RPMI8226 (cell line): ENCODE measurements at places on chromosomes 4 and X.

DNA sequence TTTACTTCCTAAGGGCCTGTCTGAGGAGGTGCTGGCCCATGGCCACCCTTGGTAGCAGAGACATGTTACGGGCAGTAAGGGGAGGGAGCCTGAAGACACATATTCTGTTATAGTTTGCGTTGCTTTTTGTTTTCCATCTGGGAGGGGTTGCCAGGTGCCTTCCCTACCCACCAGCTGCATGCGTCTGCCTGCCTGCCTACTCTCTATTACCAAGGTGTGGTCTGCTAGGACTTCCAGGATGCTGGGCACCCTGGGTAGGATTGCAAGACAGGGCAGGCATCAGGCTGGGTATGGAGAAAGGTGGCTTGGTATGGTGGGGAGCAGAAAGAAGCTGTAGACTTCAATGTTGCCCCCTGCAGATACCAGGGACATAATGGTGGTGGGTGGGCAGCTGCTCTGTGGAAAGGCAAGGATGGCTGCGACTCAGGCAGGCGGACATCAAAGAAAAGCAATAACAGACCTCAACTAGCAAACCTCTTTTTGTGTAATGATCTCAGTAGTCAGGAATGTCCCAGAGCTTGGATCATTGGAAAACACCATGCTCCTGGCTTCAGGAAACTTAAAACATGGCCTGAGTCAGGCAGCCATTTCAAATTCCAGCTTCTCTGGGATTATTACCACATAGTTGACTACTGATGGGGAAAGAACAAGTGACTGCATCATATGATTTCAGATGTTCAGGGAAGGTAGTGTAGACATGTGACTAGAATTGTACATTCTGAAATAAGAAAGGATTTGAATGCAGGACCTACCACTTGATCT, 67.8 kb downstream of the HOPX start:
- no peak for DNase-seq

- no peak for DNase-seq
These were observed 172.9 kb downstream of the DCLK2 start for GRCh38 chr4:150250998-150251651.

DNA sequence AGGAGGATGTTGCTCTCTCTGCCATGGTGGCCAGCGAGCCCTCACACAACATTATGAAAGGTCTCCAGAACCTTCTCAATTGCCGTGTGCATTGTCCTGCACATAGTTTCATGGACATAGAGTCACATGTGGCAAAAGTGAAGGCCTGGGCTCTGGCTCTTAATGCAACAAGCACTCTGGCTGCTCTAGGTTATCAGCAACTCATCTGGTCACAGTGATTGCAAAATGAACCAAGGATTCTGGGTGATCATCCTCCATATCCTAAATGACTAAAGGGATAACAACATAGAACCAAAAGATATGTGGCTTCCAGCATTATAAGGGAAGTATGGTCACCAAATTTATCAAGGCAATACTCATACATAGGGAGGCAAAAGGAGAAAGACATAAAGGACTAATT, 175.2 kb downstream of the MGST2 start:
- DNase-seq: no peak

DNA sequence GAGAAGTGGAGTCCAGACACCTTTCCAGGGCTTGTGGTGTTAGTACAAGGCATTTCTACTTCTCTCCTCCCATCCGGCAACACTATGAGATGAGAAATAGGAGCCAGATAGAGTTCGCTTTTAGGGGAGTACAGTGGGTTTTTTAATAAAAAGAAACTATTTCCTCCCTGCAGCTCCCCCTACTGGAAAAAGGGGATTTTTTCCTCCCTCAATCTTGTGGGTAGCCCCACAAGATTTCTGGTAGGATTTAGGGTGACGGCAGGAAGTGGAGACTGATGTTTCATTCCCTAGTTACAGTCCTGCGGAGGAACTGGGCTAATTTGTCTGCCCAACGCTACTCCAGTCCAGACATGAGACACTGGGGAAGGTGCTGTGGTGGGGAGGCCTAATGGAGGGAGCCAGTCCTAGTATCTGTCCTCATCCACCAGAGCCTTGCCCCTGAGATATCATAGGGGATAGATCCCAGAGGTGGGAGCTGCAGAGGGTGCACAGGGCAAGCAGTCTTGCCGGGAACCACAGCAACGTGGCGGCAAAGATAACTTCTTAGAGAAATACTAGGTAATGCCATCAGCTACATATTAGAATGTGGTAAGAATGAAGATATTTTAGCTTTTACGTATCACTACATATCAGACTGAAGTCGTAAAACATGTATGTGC, 45.5 kb upstream of the PRKG2 start:
- DNase-seq: peak; percentile 15

- DNase-seq: peak; percentile 51
These were observed 1.6 kb downstream of the OTUD4 start for GRCh38 chr4:145178740-145179280.

DNA sequence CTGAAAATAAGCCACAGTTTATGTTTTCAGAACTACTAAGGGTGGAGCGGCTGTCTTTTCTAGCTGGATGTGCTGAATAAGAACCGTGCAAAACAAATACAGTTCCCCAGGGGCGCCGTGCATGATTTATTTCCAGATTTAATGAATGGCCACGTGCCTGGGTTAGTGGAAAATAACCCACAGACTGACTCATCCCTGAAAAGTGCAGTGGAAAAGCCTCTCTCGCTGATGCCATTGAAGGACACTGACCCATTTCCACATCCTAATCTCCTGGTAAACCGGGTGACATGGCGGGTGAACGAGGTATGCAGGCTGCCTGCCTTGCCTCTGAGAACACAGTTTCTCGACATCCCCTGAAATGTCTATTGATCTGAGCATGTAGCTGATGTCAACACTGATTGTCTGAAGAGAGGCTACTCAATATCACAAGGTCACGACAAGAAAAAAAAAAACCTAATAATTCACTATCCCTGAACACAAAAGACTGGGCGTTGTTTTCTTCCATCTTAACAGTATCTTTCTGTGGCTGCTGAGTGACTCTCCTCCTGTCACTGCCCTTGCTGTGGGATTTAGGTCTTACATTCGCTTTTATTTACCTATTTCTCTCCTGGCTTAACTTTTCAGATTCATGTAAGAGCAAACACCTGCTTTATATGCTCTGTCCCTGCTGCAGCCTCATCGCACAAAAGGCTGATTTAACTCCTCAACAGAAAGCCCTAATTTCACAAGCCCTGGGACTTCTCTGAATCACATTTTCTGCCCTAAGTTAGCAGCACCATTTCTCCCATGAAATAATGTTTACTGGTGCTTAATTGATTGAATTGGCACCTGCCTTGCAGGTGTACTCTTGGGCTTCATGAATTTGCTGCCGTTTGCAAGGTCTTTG, 76.9 kb upstream of the SCOC start:
- DNase-seq: no peak

- no peak for DNase-seq
These were observed 44.4 kb downstream of the TSC22D3 start for GRCh38 chrX:107730991-107731766.

DNA sequence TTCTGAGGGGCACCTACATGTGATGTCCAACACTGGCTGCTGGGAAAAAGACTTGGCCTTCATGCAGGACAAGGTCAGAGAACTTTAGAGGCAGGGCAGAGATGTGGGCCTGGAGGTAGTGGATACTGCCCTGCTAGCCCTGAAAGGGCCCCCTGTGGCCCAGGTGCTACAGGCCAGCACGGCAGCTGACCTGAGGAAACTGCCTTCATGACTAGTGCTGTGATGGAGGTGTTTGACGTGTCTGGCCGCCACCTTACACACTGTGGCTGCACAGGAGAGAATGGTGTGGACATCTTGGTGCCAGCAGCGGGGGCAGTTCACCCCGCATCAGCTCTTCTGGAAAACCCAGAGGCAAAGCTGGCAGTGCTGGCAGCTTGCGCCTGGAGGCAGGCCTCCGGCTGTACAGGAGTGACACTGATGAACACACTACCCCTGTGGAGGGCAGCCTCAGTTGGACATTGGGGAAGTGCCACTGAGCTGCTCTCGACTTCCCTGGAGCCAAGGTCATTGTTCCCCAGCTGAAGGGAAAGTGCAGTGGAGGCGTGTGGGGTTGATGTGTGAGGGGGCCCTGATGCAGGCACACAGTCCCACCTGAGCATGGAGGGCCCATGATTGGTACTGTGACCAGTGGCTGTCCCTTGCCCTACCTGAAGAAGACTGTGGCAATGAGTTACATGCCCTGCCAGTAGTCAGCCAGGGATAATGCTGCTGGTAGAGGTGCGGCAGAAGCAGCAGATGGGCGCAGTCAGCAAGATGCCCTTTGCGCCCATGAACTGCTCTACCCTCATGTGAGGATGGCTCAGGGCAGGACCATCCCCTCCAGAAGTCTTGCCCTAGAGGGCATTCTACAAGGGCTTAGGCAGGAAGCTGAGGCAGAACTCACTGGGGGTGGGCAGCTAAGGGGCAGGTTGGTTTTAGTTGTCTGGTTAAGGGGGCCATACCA, 36.9 kb downstream of the COQ2 start:
- no peak for DNase-seq

- DNase-seq: no peak
These were observed 409.2 kb downstream of the TLL1 start for GRCh38 chr4:166282081-166282770.

- no peak for DNase-seq
These were observed 62.4 kb upstream of the RAI2 start for GRCh38 chrX:17923546-17923945.

DNA sequence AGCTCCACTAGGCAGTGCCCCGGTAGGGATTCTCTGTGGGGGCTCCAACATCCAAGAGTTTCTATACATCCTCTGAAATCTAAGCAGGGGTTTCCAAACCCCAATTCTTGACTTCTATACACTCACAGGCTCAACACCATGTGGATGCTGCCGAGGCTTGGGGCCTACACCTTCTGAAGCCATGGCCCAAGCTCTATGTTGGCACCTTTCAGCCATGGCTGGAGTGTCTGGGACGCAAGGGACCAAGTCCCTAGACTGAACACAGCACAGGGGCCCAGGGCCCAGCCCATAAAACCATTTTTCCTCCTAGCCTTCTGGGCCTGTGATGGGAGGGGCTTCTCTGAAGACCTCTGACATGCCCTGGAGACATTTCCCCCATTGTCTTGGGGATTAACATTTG, 511.8 kb downstream of the TRAM1L1 start:
- DNase-seq: no peak

DNA sequence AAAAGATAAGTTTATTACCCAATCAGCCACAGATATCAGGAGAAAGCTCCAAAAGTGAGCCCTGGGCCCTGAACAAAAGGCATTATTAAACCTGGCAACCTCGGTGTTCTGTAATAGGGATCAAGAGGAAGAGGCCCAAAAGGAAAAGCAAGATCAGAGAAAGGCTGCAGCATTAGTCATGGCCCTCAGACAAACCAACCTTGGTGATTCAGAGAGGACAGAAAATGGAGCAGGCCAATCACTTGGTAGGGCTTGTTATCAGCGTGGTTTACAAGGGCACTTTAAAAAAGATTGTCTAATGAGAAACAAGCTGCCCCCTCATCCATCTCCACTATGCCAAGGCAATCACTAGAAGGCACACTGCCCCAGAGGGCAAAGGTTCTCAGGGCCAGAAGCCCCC, 75.7 kb downstream of the AGTR2 start:
- no peak for DNase-seq

GRCh38 chr4:74463123-74463522, 18.2 kb downstream of the AREG start:
- DNase-seq: no peak

DNA sequence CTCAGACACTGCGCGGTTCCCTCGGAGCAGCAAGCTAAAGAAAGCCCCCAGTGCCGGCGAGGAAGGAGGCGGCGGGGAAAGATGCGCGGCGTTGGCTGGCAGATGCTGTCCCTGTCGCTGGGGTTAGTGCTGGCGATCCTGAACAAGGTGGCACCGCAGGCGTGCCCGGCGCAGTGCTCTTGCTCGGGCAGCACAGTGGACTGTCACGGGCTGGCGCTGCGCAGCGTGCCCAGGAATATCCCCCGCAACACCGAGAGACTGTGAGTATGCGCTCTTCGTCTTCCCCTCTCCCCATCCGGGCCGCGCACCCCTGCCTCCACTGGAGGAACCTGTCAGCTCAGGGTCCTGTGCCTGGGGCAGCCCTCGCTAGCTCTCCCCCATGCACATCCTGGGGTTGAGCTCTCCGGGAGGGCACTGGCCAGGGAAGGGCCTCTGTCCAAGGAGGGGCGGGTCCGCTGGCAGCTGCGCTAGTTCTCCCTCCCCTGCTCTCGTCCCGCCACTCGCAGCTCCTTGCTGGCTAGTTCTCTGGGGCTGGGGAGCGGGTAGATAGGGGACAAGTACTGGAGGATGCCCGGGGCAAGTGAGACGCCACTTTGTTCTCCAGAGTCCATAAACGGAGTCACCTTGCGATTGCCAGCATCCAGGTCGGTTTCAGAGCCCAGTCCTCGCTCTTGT, 2.2 kb downstream of the SLIT2 start:
- no peak for DNase-seq

DNA sequence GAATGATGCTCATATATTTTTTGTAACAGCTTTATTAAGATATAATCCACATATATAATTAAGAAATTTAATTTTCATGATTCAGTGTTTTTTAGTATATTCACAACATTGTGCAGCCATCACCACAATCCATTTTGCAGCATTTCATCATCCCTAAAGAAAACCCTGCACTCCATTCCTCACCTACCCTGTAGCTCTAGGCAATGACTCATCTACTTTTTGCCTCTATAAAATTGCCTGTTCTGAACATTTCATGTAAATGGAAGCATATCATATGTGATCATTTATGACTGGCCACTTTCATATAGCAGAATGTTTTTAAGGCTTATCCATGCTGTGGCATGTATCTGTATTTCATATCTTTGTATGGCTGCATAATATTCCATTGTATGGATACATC, 339.9 kb downstream of the MAPK10 start:
- no peak for DNase-seq

DNA sequence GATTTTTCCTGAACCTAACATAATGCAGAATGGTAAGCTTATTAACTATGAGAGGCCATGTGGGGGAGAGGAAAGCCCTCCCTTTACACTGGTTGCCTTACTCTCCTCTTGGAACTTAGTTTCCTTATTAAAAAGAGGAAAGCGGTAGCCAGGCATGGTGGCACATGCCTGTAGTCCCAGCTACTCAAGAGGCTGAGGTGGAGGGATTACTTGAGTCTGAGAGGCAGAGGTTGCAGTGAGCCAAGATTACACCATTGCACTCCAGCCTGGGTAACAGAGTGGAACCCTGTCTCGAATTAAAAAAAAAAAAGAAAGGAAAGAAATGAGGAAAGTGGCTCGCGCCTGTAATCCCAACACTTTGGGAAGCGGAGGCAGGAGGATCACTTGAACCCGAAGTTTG, 2.0 kb downstream of the FAM47E start:
- DNase-seq: no peak
